Stimulated activated CD8-positive, alpha-beta memory T cell treated with anti-CD3 and anti-CD28 coated beads, Interleukin-4, amount 100 ng/mL, for 4 hours (primary cell): ENCODE measurements at places on chromosomes 2 and 18.

DNA sequence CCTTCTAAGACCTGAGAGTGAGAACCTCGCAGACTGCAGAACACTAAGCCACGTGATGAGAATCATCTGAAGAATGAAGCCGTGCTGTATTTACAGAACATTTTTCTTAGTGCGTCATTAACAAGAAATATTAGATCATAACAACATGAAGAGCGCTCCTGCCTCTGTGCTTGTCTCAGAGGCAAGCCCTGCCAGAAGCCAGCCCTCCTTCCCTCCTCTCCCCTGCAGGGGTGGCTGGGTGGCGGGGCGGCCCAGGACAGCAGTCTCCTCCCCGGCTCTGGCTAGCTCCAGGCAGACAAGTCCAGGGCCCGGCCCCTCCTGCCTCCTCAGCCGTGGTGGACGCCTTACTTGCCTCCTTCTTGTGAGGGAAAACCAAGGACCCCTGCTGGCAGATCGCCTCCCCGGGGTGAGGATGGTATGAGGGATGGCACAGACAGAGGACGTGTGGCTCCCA is 262.7 kb downstream of the TWIST2 start:
- no peak for DNase-seq

GRCh38 chr2:239775623-239776435 is 249.3 kb downstream of the NDUFA10 start:
- DNase-seq = no peak

DNA sequence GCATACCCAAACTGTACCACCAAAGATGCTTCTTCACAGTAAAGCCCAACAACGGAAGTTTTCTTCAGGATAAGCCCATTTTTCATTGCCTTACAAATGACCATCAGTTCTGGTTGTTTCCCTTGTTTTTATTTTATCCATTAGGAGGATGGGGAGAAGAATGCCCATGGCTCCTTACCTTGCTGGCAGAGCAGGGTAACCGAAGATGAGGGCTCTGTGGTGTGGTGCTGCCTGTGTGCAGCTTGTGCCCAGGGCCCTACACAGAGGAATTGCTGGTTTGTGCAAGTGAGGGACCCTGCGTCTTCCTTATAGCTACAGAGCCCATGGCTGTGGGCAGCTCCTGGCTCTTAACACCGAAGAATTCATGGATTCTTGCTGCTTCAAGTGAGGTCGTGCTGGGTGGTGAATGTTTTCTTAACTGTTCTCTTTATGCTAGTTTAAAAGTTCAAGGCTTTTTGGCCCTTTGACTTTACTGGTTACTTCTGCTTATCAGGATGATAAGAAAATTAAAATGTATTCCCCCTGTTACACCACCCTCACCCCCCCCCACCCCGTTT is 110.6 kb downstream of the MAP4K4 start:
- DNase-seq = no peak

DNA sequence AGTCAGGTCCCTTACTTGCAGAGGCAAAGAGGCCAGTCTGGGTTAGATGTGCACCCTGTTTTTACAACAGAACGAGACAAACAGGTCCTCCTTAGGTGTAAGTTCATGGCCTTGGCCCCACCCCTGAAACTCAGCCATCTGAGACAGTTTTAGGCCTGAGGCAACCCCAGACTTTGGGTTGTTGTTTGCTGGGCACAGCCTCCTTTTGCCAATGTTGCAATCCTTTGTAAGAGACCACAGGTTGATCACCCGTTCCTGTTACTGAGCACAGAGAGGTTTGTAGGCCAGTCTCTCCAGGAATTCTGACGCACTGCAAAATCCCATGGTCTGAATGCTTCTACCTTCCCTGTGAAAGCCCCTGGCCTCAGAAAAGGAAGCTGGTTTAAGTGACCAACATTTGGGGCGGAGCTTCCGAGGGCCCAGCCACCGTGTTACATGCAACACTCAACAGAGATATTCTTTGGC is 15.5 kb upstream of the IL1RN start:
- no peak for DNase-seq
